Thoracic aorta (tissue), 2 donors: ENCODE measurements at places on chromosomes 7 and 10.

- no peak for DNase-seq
These were observed 500.0 kb downstream of the TYW1 start for GRCh38 chr7:67496589-67496988.

GRCh38 chr10:77007834-77008233, 629.8 kb downstream of the KCNMA1 start:
- no peak for DNase-seq

- no peak for DNase-seq
These were observed 15.8 kb downstream of the VENTX start for GRCh38 chr10:133253361-133253955.

DNA sequence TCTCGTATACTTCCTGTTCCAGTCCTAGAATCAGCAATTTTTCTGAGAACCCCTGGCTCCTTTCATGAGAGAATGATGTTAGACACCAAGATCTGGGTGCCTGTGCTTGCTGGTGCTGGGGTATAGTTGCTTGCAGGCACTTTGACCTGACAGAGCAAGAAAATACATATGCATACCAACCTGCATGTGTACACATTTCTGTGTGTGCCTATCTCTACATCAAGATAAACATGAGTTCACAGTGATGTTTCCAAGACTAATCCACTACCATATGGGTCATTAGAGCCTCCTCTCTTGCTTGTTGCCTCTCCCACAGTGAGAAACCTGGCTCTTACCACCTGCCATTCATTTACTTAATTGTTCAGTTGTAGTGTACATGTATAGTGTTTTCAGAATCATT, 229.1 kb upstream of the IGFBP3 start:
- DNase-seq = no peak

- DNase-seq = no peak
These were observed 207.4 kb downstream of the DIP2C start for GRCh38 chr10:482051-482501.
